ENCODE measurements at places on chromosomes 1 and 21.

DNA sequence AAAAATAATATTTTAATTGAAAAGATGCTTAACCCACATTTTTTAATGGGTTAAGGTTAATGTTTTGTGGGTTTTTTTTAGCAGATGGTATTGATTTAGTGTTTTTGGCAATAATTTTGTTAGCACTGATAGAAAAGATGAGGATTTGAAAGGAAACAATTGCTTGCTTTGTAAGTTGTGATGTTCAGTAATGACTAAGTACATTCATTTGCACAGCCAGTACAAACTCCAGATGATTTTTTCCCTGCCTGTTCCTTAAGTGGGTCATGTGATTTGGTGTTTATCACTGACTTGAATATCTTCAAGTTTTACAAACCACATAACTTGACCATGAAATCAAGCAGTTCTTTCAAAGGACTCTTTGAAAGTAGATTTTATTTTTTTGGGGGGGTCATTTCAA lies 15.0 kb downstream of the DISP1 start:
- no peak for DNase-seq

DNA sequence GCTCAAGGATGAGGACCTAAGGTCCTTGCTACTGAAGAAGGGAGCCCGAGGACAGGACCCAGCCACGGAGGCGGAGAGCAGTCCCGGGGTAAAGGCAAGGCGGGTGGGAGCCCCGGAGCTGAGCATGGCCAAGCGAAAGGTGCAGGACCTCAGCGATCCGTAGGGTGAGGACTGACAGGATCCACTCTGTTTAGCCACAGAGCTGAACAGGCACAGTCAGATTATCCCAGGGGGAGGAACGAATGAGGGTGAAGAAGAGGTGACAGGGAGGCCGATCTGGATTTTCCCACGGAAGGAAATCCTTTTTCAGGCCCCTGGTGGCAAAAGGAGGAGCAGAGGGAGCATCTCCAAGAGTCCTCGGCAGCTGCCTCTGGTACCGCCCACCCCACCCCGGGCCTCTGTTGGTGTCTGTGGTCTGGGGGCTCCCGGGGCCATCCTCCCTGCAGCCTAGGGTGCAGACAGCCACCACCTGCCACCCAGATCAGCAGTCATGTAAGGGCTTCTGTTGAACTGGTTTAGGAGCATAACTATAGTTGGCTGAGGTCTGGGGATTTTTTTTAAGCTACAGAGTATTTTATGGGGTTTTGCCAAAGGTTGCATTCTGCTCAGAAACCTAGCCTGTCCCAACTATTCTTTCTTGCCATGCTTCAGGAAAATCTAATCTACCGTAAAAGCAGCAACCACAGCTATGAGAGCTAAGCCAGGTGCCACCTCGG lies 32.3 kb upstream of the LBR start:
- no peak for DNase-seq

DNA sequence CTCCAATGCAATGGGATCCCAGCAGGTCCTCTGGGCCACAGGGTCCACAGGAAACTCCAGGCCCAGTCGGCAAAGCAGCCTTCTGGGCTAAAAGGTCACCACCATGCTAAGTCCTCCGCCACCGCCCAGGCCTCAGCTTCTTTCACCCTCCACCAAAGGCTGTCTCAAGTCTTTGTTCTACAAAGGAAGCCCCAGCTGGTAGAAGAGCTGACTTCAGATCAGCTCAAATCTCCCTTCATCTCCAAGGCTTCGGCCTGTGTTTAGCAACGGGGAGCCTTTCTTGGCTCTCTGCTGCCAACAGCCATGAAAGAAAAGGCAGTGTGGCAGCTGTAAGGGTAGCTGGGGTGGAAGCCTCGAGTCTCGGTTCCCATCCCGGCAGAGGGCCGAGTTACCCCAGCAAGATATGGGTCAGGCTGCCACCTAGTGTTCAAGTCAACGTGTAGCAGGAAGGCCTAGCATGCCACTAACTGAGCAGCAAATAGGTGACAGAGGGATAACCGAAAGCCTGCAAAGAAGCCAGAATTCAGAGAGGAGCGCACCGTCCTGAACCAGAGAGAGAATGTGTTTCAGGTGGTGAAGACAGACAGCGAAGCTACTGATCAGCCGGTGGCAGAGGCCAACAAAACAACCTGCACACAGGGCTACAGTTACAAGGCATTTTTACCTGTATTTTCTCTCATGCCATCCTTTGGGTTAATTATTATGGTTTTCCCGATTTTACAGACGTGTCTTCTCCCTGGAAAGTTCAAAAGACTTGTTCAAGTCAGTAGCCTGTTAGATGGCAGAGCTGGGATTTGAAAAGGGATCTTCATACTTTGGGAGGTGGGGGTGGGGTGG lies 26.8 kb upstream of the CRNN start:
- DNase-seq: no peak

DNA sequence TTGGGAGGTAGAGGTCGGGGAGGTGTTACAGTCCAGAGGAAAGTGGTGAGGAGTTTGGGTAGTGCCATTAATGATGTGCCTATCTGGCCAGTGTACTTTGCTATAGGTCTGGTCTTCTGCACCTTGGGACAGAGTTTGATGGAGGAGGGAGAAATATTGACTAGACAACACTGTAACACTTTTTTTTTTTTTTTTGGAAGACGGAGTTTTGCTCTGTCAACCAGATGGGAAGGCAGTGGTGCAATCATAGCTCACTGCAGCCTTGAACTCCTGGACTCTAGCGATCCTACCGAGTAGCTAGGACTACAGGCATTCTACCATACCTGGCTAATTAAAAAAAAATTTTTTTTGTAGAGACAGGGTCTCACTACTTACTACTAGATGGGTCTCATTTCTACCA lies 1.9 kb downstream of the SCP2 start:
- DNase-seq: no peak

GRCh38 chr1:97562081-97562480 lies 358.8 kb downstream of the DPYD start:
- no peak for DNase-seq

DNA sequence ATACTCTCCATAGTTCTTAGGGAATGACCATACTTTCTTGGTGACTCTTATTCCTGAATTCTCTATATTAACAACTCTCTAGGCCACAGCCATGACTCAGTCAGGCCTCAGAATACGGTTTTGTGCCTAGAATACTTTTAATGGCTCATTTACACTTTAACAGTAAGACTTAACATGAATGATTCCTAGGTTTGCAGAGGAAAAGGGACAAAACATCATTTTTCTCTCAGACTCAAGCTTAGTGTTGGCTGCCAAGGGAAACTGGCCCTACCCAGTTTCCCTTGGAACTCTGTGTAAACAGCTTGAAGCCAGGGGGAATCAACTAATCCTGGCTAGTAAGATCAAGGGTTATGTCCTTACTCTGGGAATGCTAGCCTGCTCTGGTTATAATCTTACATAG lies 164.9 kb upstream of the PKN2 start:
- no peak for DNase-seq
